ENCODE measurements at places on chromosomes 5 and 9.

GRCh38 chr5:43967165-43967564 lies 364.2 kb downstream of the NNT start:
- no peak for DNase-seq

DNA sequence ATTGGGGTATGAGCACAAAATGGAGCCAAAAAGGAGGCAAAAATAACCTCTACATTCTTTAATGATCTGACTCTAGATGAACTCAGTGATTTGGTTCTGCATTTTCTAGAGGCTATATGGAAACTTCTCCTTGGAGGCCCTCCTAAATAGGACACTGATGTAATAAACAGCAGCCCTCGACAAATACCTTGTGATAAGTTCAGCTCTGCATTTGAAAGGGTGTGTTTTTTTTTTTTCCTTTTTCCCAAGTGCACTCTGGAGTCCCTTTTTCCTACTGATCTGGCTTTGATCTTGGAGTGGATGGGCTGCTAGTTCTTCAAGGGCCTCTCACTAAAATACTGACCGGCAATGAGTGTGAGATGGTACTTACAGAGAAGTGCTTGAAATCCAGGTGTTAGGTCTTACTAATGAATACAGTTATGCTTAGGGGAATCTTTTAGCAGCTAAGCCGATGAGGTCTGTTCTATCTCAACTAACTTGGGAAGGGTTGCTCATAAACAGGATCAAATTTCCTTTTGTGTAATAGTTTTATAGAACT lies 161.7 kb downstream of the MAST4 start:
- no peak for DNase-seq

GRCh38 chr5:60687927-60688720 lies 11.8 kb downstream of the DEPDC1B start:
- DNase-seq, result no peak

- DNase-seq, result no peak
Observed at GRCh38 chr9:124465736-124466135, 15.5 kb downstream of the ADGRD2 start.

All from stimulated activated CD4-positive, alpha-beta T cell treated with anti-CD3 and anti-CD28 coated beads, Interleukin-2, amount 100 ng/mL, for 48 hours (primary cell).